Ureter (tissue), 1 donor: ENCODE measurements at places on chromosomes 2 and 18. TPM values are rescaled to one million over a fixed set of nuclear protein-coding genes. Genes with fewer than 3 reads are reported as not detected.
A peak's percentile ranks its signal among the peaks of the same experiment; 100 is the strongest.

DNA sequence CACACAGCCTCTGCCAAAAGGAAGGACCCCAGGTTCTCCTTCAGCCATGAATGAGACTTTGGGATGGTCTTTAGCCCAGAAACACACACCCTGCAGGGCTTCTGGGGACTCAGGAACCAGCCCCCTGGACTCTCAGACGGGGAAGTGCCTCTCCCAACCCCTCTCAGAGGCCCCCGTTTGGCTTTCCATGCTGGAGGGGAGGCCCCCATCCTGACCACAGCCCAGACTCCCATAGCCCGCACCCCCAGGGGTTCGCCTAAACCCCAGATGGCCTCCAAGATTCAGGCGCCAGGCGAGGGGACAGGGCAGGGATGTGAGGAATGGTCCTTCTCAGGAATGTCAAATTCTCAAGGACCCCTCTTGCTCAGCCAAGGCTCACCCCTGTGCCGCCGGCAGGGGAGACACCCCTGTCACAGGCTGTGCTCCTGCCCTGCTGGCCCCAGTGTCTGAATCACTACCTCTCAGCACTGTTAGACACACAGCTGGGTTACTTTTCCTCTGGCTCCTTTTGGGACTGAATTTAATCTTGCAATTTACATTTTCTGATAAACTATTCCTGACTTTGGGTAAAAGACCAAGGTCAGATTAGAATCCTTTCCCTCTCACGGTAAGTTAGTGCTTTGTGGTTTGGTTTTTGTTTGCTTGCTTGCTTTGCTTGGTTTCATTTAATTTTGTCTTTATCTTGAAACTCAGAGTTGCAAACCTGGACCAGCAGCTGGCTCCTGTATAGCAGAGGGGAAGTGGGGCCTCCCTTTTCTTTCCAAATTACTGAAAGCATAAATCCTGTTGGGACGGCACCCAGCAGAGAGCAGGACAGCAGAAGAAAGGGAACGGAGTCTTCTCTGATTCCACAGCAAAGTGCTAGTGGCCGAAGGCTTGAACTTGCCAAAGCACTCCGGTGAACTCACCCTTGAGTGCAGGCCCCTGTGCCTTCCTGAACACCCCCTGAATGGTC lies 198.9 kb upstream of the RAB6C start:
- no peak for DNase-seq

GRCh38 chr2:23528690-23529089 lies 143.7 kb downstream of the KLHL29 start:
- no peak for DNase-seq

DNA sequence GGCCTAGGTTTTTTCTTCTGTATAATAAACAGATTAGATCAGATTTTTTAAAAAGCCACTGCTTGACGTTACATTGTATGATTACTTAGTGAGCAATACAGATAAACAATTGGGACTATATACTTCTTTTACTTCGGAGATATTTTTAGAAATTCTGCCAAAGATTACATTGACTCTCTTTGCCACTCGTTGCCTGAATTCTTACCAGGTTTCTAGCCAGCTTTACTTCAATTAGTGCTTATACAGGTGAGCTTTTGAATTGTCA lies 156.6 kb downstream of the HAUS1 start:
- DNase-seq: no peak

- peak; percentile 37 for DNase-seq
Measured at GRCh38 chr2:24875272-24875671, 44.8 kb downstream of the ADCY3 start.

- DNase-seq: no peak
Measured at GRCh38 chr2:234842753-234843152, 109.1 kb upstream of the SH3BP4 start.

The HADHA gene
- 154 TPM for total RNA-seq
